ENCODE measurements at places on chromosomes 7 and 10.

GRCh38 chr10:30697806-30698205 lies 68.3 kb upstream of the LYZL2 start:
- DNase-seq = no peak

DNA sequence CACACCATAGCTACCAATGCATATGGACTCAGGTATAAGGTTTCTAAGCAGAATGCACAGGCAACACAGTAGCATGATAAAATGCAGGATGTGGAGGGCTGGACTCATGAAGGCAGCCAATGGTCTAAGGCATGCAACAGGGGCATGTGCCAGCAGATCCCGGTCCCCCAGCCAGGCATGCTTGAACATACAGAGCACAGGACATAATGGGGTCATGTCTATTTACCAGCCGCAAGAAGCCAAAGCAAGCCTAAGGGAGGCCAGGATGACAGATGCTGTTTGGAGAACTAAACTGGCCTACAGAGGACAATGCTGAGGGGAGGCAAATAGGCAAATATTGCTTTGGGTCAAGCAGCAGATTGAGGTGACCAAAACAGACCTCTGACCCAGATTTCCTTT lies 60.0 kb upstream of the PDLIM1 start:
- no peak for DNase-seq

- no peak for DNase-seq
Observed at GRCh38 chr7:155378580-155378934, 79.4 kb upstream of the EN2 start.

DNA sequence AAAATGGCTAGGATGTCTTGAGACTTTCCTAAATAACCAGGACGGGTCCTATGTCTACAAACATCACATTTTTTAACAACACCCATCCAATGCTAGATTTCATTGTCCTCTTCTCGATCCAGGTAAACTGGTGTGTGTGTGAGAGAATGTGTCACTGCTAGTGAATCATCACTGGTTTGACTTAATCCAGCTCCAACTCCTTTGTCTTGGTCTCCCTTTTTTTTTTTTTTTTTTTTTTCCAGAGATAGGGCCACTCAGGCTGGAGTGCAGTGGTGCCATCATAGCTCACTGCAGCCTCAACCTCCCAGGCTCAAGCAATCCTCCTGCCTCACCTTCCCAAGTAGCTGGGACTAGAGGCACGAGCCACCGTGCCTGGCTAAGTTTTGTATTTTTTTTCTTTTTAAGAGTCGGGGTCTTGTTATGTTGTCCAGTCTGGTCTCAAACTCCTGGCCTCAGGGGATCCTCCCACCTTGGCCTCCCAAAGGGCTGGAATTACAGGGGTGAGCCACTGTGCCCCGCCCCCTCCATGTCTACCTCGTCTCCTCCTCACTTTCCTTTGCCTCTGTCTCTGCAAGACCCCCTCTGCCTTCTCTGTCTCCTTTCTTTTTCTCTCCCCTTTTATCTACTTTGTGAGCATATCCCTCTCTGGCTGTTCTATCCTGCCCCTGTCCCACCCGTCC lies 2.2 kb upstream of the UFSP1 start:
- no peak for DNase-seq

DNA sequence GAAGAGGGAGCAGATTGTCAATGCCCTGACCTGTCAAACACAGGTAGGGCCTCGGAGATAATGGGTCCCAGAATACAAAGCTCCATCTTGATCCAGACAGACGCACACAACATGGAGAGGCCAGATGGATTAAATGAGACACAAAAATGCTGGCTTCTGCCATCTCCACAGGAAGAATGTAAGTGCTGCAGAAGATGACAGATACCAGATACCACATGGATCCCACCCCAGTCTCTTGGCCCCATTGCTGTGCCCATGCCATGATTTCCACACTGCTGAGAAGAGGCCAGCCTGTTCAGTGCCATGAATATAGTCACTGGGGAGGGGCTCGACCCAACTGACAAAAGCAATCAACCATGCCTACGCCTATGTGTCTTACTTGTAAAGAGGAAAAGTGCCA lies 487.9 kb downstream of the PARD3 start:
- no peak for DNase-seq

DNA sequence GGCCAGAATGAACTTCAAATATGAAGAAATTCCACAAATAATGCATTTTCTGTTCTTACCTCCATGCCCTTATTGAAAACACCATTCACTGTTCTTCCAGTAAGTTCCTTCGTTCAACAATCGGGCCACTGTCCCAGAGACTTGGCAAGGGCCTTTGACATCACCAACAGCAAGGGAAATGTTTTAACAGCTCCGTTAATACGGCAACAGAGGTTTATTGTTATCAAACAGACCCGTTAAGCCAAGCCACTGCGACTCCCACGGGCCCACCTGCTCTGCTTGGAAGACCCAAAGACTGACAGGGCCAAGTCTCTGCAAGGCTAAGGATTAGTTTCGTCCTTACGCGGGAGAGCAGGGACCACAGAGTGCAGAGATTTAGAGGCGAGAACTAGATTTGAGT lies 43.4 kb upstream of the LYZL1 start:
- no peak for DNase-seq

GRCh38 chr10:111481866-111482265 lies 405.0 kb downstream of the ADRA2A start:
- no peak for DNase-seq

DNA sequence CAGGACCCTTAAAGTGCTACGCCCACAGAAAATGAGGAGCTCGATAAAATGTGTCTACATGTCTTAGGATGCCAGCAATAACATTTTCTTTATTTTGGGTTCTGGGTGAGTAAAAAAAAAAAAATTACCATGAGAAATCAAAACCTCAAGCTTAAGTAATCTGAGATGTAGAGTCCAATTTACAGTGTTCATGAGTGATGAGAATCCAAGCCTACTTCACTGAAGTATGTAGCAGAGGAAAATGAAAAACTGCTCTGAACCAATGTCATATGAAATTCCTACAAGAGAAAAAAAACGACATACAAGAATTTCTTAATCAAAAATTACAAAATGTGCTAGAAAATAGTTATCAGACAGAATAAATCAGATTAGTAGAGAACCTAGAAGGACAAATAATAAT lies 274.4 kb downstream of the HTR7 start:
- DNase-seq = no peak

- DNase-seq = no peak
Observed at GRCh38 chr7:151565541-151565940, 45.8 kb upstream of the RHEB start.

- peak; percentile 91 for DNase-seq
Observed at GRCh38 chr7:74173866-74174605, at the start of gene EIF4H. TSS of gene EIF4H (plus strand) at chr7:74174356. CDS start at chr7:74174384, 28 bp downstream.

GRCh38 chr10:36640626-36641025 lies 484.8 kb upstream of the ANKRD30A start:
- DNase-seq = no peak

DNA sequence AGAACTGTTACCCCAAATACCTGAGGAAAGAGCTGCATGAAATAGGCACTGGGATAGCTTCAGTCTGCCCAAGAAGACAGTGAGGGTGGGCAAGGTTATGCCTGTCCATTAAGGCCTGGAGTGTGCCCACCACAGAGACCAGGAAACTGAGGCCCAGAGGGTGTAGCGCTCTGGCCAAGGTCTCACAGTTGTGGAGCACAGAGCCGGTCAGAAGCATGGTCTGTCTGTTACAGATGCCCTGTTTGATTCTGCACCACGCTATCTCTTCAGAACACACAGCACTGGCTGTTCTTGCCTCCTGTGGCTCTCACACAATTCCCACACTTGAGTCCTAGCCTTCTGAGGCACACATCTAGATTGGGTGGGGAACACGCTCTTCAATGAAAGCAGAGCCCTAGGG lies 261.4 kb downstream of the GRID1 start:
- DNase-seq = no peak

- DNase-seq = no peak
Observed at GRCh38 chr7:92421676-92422435, 25.4 kb upstream of the GATAD1 start.

DNA sequence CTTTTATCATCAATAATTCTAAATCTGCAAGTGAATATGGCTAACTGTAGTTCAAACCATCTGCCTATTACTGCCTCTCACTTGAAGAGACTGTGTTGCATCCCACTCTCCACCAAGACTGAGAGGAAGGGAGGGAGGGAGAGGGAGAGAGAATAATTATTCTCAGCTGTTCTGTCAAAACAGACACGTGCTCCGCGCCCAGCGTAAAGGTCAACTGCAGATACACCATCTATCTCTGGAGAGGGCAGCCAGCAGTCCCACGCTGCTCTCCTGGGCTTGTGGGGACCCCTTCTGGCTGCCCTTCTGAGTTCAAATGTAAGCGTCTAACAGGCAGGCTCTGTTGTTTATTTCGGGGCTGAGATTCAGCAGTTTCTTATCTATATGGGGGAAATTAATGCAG lies 625.5 kb upstream of the GALNT17 start:
- DNase-seq = no peak

GRCh38 chr10:35916791-35917190 lies 274.7 kb upstream of the FZD8 start:
- DNase-seq = no peak

- DNase-seq = no peak
Observed at GRCh38 chr10:117362313-117362712, 12.9 kb downstream of the PDZD8 start.

DNA sequence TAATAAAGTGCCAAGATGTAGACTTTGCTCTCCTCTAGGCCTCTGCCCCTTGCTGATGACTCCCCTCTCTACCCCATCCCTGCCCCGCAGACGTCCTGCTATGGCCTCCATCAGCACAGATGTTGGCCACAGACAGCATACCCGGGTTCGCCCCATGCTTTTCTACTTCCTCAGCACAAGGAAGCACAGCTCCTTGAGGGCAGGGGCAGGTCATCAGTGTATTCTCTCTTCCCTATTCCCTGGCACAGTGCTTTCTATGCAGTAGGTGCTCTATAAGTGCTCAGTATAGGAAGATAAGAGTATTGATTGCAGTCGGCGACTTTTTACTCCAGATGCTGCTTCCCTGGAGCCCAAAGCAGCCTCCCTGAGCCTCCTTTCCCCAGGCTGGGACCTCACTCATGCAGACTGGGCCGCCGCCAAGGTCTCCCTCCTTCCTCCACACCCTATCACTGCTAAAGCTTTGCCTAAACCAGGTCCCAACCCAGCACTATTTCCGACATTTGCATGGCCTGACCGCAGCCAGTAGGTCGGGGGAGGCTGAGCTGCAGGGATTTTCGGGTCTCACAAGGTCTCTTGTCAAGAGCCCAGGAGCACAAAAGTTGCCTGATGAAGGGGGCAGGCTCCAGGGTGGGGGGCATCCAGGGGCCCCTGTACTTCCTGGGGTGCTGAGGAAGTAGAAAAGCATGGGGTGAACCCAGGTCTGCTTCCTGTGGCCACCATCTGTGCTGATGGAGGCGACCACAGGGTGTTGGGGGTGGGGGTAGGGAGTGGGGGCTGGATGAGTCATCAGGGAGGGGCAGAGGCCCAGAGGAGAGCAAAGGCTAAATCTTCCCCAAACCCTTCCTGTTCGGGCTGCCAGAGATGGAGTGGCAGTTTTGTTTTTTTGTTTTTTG lies 8.0 kb downstream of the CALHM3 start:
- DNase-seq = no peak

GRCh38 chr10:96401036-96401435 lies 42.2 kb upstream of the OPALIN start:
- no peak for DNase-seq

GRCh38 chr7:25031007-25031406 lies 51.0 kb upstream of the OSBPL3 start:
- no peak for DNase-seq

DNA sequence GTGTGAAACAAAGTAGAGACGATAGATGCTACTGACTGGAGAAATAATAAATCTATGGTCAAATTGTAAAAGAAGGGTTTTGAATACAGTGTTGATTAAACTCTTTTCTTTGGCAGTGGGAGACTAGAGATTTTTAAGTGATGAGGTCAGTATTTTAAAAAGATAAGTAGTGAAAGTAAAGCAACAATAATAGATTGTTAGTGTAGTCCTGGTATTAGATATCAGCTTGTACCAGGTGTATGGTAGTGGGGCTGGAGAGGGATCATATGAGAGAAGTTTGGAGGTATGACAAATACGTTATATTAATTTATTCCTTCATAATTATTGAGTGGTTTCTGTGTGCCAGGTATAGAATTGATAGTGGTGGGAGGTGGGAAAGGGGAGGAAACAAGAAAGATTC lies 25.2 kb downstream of the PHTF2 start:
- DNase-seq = no peak

DNA sequence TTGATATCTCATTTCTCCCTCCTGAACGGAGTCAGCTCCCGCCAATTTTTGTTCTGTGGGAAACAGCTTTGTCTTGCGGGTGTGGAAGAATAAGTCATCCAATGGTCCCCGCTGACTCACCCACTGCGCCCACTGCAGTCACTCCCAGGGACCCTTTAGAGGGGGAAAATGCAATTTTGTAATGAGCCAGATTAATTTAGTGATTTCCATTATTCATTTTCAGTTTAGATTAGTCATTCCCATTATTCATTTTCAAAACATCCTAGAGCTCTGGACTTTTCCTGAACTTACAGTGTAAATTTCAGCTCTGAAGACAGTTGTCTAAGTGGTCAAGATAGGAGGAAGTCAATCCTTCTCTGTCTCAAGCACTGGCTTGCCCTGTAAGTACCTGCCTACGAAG lies 154.9 kb upstream of the TMEM72 start:
- no peak for DNase-seq

GRCh38 chr10:120262857-120263547 lies 194.0 kb upstream of the PLPP4 start:
- DNase-seq = no peak

DNA sequence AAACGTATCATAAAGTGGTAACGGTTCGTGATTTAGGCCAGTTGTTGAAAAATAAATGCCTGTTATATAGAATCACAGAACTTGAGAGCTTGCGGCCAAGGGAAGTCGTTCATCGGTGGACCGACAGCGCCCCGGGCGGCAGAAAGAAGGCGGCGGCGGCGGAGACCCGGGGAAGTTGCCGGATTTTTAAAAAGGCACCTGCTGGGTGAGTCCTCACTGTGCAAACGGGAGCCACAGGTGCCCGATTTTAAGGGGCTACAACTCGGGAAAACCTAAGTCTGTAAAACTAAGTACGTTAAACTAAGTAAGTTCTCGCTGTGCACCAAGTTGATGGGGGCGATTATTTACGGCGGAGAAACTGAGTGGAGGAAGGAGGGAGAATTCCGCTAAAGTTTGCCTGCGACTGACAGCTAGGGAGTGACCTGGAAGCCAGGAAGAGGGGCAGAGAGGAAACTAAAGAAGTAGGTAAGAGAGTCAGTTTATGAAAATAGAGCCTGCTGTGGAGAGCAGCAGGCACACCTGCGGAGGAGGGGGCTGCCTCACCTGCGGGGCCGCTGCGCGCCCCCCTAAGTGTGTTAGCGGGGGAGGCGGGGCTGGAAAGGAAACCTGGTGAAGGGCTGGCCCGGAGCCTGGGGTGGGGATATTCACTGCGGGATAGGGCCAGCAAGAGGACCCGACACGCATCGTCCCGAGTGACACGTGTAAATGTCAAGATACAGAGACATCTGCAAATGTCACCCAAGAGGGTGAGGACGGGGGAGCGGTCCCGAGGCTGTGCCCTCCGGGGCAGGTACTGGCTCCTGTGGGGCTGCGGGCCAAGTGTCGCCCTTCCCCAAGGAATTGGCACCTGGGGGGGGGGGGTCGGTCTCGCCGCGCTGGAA lies 996 bp downstream of the ADAM12 start:
- peak; percentile 46 for DNase-seq

Measured in GOT3 (cell line).